Cortex of kidney (tissue), 1 donor: ENCODE measurements at places on chromosomes 4 and X.

- DNase-seq: no peak
These were observed 90.8 kb downstream of the IRF2 start for GRCh38 chr4:184383497-184384055.

DNA sequence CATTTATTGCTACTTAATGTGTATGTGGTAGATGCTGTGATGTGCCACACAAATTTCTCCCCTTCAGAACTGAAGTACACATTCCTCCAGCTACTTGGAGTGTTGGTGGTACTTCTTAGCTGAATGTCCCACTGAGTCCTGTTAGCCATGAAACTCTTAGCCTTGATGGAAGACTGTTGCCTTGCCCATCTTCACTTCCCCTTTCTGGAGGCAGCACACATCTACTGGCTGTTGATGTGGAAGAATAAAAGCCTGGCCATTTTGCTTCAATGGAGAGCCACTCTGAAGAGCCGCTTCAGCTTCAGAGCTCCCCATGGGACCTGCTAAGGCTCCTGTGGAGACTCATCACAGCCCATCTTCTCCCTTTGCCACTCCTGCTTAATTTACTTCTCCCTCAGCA, 157.7 kb upstream of the PITX2 start:
- no peak for DNase-seq

DNA sequence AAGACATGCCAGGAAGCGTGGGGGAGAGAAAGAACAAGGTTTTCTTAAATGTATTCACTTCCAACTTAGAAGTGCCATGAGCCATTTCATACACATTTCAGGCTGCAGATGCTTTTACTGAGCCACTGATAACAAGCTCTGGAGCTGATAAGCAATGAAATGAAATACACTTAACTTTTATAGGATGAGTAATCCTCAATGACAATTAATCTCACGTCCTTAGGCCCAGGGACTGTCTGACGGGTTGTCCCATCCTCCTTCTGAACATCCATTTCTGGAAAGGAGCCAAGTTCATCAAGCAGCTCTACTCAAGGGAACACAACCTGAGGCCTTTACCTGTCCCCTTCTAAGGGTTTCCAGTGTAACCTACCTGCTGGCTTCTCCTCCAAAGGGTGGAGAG, 121.2 kb downstream of the PARM1 start:
- DNase-seq: no peak

DNA sequence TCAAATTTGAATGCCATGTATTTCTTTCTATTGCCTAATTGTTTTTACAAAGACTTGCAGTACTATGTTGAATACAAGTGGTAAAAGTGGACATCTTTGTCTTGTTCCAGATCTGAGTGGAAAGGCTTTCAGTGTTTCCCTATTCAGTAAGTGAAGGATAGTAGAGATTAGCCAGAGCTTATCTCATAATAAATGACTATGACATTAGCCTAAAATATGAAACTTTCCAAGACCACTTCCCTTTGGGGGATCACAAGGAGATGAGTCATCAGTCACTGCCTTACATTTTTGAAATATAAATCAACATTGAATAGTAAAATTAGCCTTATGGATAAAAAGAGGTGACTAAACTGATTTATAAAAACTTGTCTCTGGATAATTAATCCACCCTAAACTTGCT, 554.1 kb upstream of the MAGEB2 start:
- DNase-seq: no peak

GRCh38 chr4:67935888-67936287, 27.4 kb downstream of the TMPRSS11A start:
- DNase-seq: no peak

DNA sequence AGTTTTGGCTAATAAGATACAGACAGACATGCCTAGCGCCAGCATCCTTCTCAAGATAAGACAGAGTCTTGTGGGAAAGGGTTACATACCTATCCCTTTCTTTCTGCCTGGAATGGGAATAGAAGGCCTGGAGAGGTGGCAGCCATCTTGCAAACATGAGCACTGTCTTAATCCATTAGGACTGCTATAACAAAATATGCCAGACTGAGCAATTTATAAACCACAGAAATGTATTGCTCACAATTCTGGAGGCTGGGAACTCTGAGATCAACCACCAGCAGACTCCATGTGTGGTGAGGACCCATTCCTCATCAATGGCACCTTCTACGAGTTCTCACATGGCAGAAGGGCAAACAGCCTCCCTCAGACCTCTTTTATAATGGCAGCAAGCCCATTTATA, 26.5 kb upstream of the NEIL3 start:
- no peak for DNase-seq

DNA sequence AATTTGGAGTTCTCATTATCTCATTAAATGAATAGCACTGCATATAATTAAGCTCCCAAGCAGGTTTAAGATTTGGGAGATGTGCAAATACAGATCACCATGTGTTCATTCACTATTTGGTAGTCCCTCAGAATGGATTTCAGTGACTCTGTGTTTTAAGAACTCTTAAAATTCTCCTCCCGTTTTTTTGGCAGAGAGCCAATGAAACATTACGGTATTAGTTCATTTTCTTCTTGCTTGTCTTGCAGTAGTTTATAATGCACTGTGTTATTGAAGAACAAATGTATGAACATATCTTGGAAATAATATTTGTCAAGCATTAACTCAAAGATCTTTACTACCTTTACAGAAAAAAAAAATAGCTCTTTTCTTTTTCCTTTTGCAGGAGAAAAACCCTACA, 32.7 kb downstream of the KLF3 start:
- DNase-seq: no peak
